ENCODE measurements at places on chromosomes 4 and X.

DNA sequence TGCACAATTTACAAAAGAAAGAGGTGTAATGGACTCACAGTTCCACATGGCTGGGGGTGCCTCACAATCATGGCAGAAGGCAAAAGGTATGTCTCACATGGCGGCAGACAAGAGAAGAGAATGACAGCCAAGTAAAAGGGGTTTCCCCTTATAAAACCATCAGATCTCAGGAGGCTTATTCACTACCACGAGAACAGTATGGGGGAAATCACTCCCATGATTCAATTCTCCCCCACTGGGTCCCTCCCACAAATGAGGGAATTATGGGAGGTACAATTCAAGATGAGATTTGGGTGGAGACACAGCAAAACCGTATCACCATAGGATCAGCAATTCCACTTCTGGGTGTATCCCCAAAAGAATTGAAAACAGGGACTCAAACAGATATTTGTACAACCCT lies 97.5 kb upstream of the STX18 start:
- no peak for DNase-seq

- no peak for DNase-seq
Observed at GRCh38 chrX:30715976-30716375, 62.8 kb downstream of the GK start.

DNA sequence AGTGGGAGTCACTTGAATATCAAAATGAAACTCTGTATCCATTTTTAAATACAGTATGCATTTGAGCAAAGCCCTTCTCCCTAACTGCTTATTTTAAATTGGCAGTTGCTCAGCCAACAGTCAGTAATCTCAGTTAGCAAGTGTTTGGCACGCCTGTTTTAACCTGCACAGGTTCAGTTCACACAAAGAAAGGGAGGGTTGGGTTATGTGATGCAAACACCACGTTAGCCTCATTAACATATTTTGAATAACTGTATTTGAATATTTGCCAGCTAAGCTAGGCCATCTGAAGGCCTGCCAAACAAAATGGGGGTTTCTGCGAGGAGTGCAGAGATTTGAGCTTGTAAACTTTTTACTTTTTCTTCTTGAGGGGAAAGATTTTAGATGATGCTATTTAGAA lies 19.8 kb downstream of the GAB1 start:
- no peak for DNase-seq

DNA sequence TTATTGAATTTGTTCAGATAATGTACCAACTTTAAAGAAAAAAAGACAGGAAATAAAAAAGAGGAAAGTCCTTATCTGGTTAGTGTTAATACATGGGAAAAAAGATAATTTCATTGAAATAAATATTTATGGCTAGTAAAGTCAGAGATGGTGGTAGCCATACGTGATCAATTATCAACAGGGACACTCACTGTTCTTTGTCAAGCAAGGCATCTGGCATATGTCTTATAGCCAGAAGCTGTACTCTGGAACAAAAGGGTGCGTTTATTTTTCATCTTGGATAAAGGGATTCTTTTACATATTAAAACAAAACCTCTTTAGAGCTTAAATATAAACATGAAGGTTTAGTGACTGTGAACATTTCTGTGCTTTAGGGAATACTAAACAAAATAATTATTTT lies 26.7 kb downstream of the HDX start:
- DNase-seq: no peak

- no peak for DNase-seq
Observed at GRCh38 chr4:70703619-70704214, 15.4 kb downstream of the UTP3 start.

DNA sequence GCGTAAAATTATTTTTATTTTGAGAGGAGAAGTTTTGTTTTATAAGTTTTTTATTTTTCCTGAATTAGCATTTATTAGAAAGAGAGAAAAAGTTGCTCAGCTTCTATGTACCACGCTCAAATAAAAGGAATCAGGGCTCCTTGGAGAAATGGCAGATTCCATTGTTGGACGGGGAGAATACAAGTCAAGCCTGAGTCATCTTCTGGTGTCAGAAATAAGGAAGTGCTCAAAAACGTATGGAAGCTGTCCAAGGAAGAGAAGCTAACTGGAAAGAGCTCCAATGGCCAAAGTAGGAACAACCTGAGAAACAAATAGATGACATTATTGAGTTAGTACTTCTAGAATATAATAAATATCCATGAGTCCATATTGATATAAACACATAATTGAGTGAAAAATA lies 89.3 kb upstream of the NEIL3 start:
- no peak for DNase-seq

- no peak for DNase-seq
Observed at GRCh38 chr4:94014484-94015136, 186.1 kb downstream of the ATOH1 start.

GRCh38 chrX:130560544-130560943 lies 158.8 kb downstream of the RBMX2 start:
- no peak for DNase-seq

DNA sequence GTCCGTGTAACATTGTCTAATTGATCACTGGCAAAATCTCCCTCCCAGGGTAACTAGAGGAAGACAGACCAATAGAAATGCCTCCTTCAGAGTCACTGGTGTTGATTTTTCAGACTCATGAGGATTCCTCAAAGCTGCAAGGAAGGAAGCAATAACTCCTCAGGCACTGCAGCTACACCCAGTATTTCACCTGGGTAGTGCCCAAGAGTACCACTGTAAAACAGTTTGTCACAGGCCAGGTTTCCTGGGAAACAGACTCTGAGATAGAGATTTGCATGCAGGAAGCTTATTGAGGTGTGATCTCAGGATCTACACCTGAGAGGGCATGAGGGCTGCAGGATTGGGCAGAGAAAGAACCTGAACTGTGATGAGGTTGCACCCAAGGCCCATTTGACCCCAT lies 240.7 kb upstream of the ATP6AP2 start:
- no peak for DNase-seq

DNA sequence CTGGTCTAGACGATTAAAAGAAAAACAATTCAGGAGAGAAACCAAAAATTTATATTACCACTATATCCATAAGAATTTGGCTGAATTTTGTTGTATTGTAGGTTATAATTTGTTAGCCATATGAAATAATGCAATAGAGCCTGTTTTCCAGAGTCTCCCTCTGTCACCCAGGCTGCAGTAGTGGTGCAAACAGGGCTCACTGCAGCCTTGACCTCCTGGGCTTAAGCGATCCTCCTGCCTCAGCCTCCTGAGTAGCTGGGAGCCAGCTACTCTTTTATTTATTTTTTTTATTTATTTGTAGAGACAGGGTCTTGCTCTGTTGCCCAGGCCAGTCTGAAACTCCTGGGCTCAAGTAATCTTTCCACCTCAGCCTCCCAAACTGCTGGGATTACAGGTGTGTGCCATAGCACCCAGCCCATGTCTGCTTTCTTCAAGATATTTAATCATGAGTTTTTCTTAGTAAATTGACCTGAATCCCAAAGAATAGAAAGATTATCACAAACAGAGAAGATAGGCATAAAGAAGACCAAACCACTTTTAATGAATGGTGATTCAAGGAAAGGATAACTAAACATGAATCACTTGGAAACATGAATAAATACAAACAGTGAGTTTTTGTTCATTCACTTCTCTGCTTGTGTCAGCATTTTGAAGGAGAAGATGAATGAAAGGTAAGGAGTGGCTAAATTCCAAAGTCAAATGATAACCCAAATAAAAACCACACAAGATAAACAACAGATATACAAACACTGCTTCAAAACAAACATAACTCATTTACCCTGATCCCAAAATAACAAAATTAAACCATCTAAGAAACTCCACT lies 82.1 kb downstream of the PPP3CA start:
- no peak for DNase-seq

GRCh38 chr4:103499094-103499493 lies 220.7 kb downstream of the TACR3 start:
- DNase-seq: no peak

GRCh38 chr4:122577808-122578781 lies 42.8 kb downstream of the IL21 start:
- DNase-seq: peak; percentile 48

GRCh38 chr4:9949573-9949972 lies 71.7 kb downstream of the SLC2A9 start:
- no peak for DNase-seq

DNA sequence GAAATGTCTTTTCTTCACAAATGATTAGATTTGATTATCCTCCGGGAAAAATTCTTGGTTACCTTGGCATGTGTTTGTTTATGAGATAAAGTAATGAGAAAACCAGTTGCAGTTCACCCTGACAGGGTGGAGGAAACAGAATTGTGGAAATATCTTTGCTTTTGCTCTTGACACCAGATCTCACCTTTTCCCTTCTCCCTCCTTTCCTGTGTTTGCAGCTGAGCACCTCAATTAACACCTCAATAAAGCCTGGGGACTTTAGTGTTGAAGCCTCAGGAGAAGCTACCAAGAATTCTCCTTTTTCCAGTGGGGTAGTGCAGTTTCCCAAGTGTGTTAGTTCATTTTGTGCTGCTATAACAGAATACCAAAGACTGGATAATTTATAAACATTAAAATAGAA lies 350.8 kb upstream of the IGFBP7 start:
- no peak for DNase-seq

All from effector memory CD4-positive, alpha-beta T cell (primary cell).